Stimulated activated CD4-positive, alpha-beta T cell treated with anti-CD3 and anti-CD28 coated beads, Interleukin-1b, Interleukin-23, amount 100 ng/mL, for 4 hours (primary cell): ENCODE measurements at places on chromosomes 5 and 9.

DNA sequence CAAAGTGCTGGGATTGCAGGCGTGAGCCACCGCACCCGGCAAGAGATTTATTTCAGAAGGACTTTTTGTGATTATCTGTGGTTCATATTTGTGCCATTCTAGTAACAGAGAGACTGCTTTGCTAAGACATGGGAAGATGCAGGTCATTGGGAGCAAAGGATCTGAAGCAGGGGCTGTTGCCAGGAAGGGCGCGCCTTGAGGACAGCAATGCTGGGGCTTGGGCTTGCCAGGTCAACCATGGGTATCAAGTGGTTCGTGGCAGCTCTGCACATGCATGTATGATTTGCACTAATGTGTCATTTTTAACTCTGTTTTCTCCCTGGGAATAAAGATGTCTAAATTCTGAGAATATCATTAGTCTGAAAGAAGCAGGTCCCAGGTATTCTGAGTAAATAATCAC lies 17.0 kb downstream of the ADAMTS2 start:
- no peak for DNase-seq

- no peak for DNase-seq
Observed at GRCh38 chr9:127561491-127562278, 50.4 kb upstream of the STXBP1 start.

DNA sequence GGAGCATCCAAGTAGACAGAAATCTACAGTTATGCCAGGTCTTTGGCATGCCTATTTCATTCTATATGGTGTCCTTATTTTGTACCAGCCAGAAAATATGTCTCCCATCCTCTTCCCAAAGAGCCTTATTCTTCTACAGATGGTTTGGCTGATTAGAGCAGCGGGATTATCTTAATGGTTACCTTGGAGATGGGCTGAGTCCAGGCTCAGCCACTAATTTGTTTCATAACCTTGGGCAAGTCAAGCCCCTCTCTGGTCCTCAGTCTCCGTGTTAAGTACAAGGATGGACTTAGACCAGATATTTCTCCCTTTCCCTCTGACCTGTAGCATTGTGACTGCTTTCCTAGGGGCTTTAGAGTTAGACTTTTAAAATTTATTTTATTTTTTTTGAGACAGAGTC lies 11.1 kb upstream of the GLE1 start:
- no peak for DNase-seq

DNA sequence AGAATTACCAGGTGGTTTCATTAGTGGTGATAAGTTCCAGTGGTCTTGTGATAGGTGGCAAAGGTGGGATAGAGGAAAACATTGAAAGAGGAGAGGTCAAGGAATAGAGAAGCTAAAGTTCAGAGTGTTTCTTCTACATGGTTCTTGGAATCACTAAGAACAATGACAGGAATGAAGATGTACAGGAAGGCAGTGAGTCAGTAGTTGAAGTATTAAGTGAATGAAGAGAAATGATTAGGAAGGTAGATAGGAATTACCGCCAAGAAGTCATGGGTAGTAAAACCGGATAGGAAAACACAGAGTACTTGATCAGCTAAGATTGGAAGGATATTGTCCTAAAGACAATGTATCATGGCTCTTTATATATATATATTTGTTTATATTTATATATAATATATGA lies 37.9 kb upstream of the RASA1 start:
- DNase-seq, result no peak

GRCh38 chr5:90549729-90550275 lies 8.8 kb upstream of the ADGRV1 start:
- DNase-seq, result no peak

GRCh38 chr9:91664663-91665062 lies 241.0 kb upstream of the NFIL3 start:
- no peak for DNase-seq

GRCh38 chr5:10652151-10652550 lies 88.3 kb downstream of the ANKRD33B start:
- DNase-seq, result no peak

GRCh38 chr5:170499621-170500020 lies 4.2 kb upstream of the KCNIP1 start:
- no peak for DNase-seq

- no peak for DNase-seq
Observed at GRCh38 chr5:129804705-129805104, 56.8 kb downstream of the MINAR2 start.
